ENCODE measurements at places on chromosomes 13 and 19.

DNA sequence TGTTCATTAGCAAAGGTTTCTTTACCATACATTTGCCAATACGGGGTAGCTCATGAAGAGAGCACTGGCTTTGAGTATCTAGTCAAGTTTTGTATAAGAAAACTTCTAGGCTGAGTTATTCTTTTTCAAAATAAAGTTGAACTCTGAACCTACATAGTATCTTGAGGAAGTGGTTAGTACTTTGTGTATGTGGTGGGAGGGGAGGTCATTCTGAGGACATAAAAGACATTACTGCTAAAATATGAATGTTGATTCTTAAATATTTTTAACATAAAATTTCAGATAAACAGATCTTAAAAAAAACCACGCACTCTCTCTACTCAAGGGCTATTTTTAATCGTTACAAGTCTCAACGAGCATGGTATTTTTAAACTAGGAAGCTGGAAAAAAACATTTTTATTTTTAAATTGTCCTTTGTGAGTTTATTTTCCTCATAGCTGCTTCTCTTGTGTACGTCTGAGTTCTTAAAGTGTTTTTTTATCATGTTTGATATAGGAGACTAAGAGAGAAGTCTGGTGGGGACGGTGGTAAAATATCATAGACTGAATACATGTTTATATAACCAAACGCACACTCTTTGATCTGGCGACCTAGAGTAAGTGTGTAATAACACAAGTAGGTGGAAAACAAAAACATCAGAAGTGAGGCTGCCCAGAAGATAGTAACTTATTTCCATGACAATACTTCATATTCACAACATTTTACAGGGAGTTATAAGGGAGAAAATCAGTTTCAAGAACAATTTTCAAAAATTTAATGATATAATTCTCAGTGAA lies 118.0 kb upstream of the POSTN start:
- DNase-seq = no peak

DNA sequence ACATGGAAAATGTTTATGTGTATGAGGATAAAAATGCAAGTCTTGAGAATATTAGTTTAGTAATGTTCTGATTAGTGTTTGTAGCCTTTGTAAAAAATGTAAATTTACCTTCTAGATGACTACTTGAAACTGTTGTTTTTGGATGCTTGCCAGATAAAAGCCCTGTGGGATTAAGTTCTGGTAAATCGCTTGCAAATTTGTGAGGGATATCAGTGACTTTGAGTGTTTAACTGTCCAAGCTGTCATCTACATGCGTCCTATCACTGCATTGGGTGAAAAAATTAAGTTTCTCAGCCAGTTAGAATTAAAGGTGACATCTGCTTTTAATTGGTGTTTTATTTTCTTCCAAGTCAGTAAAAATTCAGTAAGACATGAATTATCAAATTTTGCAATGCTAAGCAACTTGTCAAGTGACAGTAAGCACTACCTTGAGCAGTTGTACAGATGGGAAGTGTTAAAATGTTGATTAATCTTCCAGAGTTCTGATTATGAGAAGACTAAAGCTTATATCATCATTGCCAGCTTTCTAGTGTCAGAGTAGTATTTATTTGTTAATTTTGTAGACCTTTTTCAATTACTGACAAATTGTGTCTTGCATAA lies 88.0 kb downstream of the PCCA start:
- no peak for DNase-seq

DNA sequence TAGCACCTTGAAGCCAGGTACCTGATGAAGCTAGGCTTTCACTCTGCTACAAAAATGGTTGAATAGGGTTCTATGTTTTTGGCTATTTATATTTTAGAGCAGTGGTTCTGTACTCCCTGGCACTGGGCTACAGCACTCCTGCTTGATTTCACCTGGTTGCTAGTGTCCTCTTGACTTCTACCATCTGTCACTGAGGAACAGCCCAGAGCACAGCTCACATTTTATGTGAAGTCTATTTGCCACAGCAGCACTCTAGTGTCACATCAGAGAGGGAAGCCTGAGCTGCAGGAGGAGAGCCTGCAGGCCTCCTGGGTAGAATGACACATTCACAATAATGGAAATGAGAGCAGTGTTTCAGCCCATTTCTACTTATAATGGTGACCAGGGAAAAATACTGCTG lies 184.2 kb downstream of the ZNF486 start:
- DNase-seq = no peak

- no peak for DNase-seq
These were observed 82.6 kb downstream of the PCDH9 start for GRCh38 chr13:67147342-67148133.

GRCh38 chr13:78636495-78636894 lies 22.5 kb downstream of the OBI1 start:
- DNase-seq = no peak

GRCh38 chr19:17259118-17259780 lies 5.3 kb downstream of the USHBP1 start:
- DNase-seq = no peak

- no peak for DNase-seq
These were observed 11.6 kb downstream of the ZNF57 start for GRCh38 chr19:2912306-2912705.

- DNase-seq = no peak
These were observed 18.4 kb upstream of the ACOD1 start for GRCh38 chr13:76929851-76930374.

DNA sequence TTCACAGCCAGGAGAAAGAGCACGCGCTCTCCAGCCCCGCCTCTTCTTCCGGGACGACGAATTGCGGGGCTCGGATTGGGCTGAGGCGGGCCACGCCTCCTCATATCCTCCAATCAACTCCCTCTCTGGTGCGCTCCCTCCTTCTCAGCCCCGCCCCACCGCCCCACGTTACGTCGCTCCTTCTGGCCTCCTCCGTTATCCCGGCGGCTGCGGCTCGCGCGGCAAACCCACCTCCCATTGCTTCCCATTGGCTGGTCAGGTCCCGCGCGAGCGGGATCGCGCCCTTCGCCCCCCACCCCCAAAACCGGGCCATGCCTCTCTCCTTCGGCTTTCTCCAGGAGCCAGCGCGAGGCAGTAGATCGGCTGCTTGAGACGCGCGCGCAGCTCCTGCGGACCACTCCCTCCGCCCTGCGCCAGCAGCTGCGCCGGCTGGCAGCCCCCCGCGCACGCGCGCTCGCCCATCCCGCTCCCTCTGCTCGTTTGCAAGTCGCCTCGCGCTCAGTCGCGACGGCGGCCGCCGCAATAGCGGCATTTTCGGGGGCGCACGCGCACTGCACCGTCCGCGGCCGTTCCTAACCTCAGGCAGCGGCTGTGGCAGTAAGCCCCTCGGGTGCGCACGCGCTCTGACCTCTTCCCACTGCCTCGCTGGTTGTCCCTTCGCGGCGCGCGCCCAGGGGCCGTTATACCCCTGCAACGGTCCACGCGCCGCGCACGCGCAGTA lies 512 bp upstream of the ARHGAP35 start:
- DNase-seq = peak; percentile 96

DNA sequence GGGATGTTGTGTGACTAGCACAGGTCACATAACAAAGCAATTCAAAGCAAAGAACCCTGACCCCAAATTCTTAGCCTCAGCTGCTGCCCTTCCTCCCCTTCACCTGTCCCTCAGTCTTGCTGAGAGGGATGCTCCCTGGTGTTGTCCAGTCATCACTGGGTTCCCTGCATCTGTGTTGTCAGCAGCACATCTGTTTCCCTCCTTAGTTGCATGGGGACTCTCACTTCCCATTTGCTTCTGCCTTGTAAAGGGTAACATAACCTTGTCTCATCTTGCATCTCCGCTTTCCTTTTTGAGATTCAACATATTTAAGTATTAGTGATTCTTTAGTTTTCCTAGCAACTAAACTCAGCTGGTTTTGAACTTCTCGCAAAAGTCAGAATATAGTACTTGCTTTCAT lies 54.0 kb downstream of the SPATA13 start:
- no peak for DNase-seq

GRCh38 chr19:14467816-14468215 lies 7.3 kb downstream of the PTGER1 start:
- DNase-seq = no peak

DNA sequence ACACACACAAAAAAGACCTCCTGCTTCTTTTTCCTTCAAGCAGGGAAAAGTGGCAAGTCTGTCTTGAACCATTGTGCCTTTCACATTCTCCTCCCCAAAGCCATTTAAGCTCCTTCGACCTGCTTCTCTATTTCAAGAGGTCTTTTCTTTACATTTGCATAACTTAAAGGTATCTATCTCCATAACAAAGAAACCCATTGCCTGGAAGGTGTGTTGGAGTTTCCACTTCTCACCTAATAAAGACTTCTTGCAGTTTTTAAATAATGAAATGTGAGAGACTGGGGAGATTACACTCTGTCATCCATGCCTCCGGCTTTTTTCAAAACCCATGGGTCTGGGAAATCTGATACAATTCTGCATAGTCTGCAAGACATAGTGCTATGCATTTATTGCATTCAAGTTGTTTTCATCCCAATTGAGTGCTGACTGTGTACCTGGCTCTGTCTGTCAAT lies 41.8 kb upstream of the NBEA start:
- DNase-seq = no peak

DNA sequence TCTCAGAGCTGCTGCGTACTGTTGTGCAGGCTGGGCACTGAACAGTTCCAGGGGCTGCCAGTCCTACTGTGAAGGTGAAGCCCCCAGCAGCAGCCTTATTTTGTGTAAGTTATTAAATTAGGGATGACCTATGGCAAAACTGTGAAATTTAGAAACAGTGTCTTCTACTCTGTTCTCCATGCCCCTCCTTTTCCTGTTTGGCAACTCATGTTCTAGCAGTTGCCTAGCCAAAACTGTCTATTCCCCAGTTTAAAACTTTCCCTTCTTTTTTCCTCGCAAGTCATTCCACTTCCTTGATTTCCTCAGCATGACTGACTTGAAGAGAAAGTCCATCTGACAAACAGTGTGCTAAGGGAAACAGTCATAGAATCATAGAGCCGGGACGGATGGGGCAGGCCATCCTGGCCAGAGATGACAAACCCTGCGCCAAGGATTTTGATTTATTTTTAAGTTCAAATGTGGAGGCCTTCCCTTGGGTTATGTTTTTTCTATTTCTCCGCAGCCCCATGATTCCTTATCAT lies 78.1 kb upstream of the OLFM4 start:
- no peak for DNase-seq

- DNase-seq = no peak
These were observed 3.9 kb upstream of the NCR1 start for GRCh38 chr19:54902061-54902460.

Data from nephron progenitor cell (in vitro differentiated cells).